ENCODE measurements at places on chromosomes 16 and 17.

GRCh38 chr17:7897773-7898172 is 9.2 kb downstream of the CHD3 start:
- DNase-seq = no peak

GRCh38 chr17:1725642-1726511 is 1.4 kb downstream of the WDR81 start:
- no peak for DNase-seq

DNA sequence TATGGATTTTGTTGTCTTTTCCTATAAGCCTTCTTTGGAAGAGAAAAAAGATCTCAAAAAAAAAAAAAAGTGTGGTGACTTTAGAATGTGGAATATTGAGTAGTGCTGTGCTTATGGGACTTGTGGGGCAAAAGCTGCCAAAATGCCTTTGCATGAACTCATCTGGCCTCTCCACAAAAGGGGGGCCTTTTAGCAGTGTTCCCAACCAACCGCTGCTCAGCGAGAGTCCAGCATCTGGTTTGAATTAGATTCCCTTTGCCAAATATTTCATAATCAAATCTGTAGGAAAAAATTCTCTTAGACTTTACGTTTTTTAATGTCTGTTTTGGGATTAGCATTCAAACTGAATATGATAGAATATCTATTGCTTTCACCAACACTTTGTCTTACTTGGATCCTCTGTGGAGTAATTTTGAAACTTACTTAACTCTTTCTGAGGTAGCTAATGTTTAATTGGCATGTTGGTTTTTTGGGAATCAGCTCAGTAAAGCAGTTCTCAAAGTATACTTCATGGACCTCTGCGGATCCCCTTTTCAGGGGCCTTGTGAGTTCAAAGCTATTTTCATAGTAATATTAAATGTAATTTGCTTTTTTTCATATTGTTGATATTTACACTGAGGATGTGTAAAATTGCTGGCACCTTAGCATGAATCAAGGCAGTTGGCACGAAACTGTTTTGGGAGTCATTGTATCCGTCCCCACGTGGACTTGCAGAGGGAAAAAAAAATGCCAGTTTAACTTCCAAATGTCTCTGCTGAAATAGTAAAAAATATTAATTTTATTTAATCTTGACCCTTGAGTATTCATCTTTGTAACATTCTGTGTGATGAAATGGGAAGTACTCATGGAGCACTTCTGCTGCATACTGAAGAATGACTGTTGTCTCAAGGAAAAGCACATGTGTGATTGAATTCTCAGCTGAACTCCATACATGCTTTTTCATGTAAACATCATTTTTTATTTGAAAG is 34.7 kb upstream of the VPS4A start:
- no peak for DNase-seq

DNA sequence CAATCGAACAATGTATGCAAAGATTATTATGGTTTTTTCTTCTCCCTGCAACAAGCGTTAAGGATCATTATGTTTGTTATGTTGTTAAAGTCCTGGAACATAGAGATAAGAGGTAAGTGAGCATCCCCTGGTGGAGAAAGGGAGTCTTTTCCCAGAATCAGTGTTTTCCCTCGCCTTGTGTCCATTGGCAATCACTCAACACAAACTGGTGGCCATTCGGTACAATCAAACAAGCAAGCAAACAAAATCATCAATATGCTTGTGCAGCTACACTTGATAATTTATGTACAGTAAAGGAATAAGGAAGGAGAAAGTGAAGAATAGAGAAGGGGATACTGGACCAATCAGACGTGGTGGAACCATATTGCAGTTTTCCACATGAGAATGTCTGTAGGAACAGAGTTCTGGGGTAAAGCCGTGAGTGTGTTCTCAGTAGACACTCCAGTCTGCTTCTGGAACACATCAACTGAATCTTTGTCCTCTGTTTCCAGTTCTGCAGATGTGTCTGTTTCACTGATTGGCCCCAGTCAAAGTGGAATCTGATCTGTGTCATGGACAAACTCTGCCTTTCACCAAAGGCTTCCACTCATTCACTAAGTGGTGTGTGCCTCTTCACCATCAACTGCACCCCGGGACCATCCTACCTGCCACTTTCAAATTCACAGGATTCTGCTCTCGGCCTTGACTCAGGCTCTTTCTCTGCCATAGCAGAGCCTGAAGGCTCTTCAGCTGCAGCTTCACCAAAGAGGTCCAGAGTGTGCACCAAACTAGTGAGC is 169.5 kb downstream of the AHSP start:
- DNase-seq = no peak

- no peak for DNase-seq
These were observed 4.9 kb downstream of the ASGR2 start for GRCh38 chr17:7109461-7110322.

GRCh38 chr17:40415390-40415789 is 2.3 kb downstream of the TOP2A start:
- DNase-seq = no peak

DNA sequence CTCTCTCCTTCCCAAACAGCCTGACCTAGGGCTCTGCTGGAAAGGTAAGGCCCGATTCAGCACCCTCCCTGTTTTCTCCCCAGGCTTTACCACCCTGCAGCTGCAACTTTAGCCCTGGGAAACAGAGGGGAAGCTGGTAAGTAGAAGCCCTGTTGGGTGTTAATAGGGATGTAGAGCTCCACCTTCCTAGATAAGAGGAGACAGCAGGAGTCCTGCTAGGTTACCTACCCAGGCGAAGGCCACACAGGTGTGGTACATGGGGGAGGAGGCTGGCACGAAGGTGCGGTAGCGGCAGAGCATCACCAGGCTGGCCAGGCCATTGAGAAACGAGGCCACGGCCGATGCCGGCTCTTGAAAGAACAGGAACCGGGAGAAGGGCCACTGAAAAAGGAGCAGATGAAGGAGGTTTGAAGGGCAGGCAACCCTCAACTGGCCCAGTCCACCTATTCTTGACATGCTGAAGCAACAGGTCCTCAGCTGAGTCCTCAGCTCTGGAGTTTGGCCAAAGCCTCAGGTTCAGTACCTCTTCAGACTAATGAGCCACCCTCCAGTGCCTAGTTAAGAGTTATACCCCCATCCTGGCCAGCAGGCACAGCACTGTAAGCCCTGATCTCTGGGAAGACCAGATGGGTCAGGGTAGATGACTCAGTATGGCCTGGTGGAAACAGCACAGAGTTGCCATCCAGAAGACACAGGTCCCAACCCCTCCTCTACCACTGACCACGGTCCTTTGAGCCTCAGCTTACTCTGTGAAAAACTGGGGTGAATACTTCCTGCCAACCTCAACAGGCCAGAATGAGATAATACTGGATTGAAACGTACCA is 3.3 kb downstream of the PGAP3 start:
- DNase-seq = no peak

- no peak for DNase-seq
These were observed 2.0 kb upstream of the UNKL start for GRCh38 chr16:1416521-1416941.

- peak; percentile 21 for DNase-seq
These were observed 986 bp downstream of the HAPSTR1 start for GRCh38 chr16:9092282-9092977.

- no peak for DNase-seq
These were observed 7.2 kb downstream of the MRPL58 start for GRCh38 chr17:75019710-75020109.

GRCh38 chr16:23668225-23668624 is 10.5 kb upstream of the PLK1 start:
- DNase-seq = no peak

DNA sequence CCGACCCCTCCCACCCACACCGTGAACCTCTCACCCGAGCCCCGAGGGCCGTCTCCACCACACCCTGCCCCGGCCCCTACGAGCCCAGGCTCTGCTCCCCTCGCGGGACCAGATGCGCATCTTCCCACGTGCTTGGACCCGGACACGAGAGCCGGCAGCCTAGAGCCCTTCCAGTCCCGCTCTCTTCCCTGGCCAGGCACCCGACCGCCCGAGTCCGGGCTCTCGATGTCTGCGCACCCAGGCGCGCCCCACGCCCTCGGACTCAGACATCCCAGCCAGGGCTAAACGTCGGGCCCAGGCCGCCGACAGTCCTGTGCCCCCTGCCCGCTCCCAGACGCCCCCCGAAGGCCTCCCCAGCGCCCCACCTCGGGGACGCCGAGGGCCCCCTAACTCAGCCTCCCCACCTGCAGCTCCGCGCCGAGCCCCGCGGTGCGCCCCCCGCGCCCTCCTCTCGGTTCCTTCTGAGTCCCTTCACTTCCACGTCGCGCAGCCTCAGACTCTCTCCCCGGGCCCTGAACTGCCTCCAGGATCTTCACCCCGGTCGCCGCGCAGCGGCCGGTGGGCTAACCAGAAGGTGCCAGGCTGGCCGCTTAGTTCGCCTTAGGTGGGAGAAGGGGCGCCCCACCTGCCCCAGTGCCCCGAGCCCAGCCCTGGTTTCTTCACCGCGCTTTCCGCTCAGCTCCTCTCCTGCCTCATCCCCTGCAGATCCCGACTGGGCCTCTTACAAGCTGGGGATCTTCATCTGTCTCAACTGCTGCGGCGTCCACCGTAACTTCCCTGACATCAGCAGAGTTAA is 688 bp downstream of the ADAP2 start:
- DNase-seq = no peak

DNA sequence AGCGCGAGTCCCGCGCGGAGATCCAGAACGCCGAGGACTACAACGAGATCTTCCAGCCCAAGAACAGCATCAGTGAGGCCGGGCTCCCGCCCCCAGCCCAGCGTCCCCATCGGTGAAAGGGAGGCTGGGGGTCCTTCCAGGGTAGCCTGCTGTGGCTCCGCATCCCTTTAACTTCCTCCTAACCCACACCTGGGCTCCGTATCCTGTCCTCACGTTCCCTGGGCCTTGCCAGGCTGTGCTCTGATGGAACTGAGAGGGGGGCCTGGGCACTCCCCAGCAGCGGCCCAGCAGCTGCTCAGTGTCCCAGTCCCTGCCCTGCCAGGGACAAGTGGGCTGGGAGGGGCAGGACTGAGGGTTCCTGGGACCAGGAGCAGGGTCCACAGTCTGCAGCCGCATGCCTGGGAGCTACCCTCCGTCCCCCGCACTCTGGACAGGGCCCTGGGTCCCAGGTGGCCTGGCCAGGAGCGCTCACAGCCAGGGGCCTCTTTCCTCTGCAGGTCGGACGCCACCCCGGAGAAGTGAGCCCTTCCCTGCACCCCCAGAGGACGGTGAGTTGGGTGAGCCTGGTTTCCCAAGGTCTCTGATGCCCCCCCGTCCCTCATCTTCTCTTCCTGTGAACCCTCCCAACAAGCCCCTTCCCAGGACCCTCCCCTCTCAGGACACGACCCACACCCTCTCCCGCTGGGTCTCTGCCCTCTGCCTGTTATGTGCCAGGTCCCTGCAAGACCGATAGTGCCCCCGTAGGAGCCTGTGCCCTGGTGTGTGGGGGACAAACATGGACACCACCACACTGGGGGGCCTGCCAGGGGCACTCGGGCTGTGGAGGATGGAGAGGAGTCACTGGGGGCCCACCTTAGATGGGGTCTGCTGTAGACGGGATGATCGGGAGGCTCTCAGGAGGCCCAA is 18.1 kb downstream of the KATNB1 start:
- DNase-seq = no peak

- DNase-seq = no peak
These were observed 10.7 kb downstream of the PROCA1 start for GRCh38 chr17:28700830-28701492.

DNA sequence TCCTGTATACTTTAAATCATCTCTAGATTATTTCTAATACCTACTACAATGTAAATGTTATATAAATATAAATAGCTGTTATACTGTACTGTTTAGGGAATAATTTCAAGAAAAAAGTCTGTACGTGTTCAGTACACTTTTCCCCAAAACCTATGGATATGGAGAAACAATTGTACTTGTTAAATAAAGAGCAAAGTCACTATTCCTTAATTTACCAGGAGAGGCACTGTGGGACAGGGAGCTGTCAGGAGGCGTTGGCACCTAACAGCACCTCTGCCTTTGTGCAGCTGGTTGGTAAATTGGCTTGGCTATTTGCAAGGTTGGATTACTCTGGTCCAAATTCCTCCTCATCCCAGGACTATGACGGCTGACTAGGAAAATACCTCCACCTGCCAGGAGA is 28.0 kb downstream of the CRHR1 start:
- no peak for DNase-seq

All from stimulated activated CD8-positive, alpha-beta memory T cell treated with anti-CD3 and anti-CD28 coated beads, Interleukin-7, amount 100 ng/mL, for 24 hours (primary cell).